Mammary epithelial cell (primary cell): ENCODE measurements at places on chromosomes 13 and 19. TPM values are rescaled to one million over a fixed set of nuclear protein-coding genes. Genes with fewer than 3 reads are reported as not detected.

Gene CD22
- 0.71 and 2.8 TPM in 2 replicates for total RNA-seq

Gene CCDC169
- 0.89 and 3.1 TPM in 2 replicates for total RNA-seq

Gene OBI1
- 7.5 and 10.9 TPM in 2 replicates for total RNA-seq

Gene ZNF497
- 1.1 and 2.3 TPM in 2 replicates for total RNA-seq

Gene PTPRS
- total RNA-seq: 32.2 and 34.7 TPM in 2 replicates

Gene KIR2DL4
- total RNA-seq: not detected

Gene CPT1C
- total RNA-seq: 0.78 TPM in 1 of 2 replicates, not detected in the other

Gene PSG4
- not detected in 2 replicates for total RNA-seq

Gene KLK2
- total RNA-seq: not detected in 2 replicates

Gene FOXO1
- total RNA-seq: 23.3 TPM

Gene OR7A5
- total RNA-seq: not detected

Gene PABPC3
- 0.17 TPM for total RNA-seq

Gene TTC9B
- not detected in 2 replicates for total RNA-seq

Gene CACNG7
- total RNA-seq: not detected

Gene CYP4F11
- total RNA-seq: 24.3 and 25.6 TPM in 2 replicates

Gene NXNL1
- total RNA-seq: not detected

Gene C1QTNF9
- total RNA-seq: not detected in 2 replicates

Gene TNNT1
- 16.5 TPM for total RNA-seq

Gene PSG2
- not detected for total RNA-seq

Gene KBTBD7
- total RNA-seq: 7.2 TPM

Gene ALKBH7
- total RNA-seq: 33.8 TPM

Gene PEG3
- total RNA-seq: 0.07 and 0.21 TPM in 2 replicates

Gene ZNF560
- 0.11 and 0.19 TPM in 2 replicates for total RNA-seq

Gene ZSCAN1
- total RNA-seq: not detected in 2 replicates

Gene LACC1
- total RNA-seq: 8.5 TPM

Gene GPR12
- total RNA-seq: not detected
